NCI-H146 (cell line): ENCODE measurements at places on chromosomes 4 and X.

DNA sequence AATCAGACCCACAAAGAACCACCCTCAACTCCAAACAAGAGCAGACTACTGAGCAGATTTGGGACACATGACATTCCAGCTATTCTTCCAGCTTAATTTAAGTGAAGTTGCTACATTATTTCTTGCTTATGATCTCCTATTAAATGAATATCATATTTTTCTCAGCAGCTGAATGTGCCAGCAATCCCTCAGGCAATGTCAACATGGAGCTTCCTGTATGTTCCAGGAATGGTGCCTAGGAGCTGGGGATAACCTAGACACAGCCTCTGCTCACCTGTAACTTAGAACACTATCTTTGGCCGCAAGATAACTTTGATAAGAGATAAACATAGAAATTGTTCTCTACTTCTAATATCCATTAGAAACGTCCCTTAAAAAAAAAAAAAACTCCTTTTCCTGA is 274.4 kb upstream of the RASGEF1B start:
- DNase-seq: peak; percentile 58

DNA sequence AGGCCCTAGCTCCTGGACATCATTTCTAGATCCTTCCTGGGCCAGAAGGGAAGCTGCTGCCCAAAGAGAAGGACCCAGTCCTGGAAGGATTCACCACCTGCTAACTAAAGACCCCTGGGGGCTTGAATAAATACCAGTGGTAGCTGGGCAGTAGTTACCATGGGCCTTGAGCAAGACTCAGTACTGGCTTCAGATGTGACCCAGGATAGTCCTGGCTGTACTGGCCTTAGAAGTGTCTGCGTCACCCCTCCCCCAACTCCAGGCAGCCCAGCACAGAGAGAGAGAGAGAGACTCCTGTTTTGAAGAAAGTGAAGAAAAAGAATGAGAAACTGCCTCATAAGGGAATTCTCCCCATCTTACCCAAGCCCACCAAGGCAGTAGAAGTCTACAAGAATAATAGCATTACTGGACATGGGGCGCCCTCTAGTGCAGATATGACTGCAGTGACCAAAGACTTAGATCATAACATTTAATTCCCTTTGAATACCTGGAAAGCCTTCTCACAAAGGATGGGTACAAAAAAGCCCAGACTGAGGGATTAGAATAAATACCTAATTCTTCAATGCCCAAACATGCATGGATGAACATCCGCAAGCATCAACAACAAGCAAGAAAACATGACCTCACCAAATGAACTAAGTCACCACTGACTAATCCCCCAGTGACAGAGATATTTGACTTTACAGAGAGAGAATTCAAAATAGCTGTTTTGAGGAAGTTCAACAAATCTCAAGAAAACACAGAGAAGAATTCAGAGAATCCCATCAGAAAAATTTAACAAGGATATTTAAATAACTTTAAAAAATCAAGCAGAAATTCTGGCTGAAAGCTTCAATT is 171.8 kb downstream of the HNRNPD start:
- DNase-seq: peak; percentile 62

DNA sequence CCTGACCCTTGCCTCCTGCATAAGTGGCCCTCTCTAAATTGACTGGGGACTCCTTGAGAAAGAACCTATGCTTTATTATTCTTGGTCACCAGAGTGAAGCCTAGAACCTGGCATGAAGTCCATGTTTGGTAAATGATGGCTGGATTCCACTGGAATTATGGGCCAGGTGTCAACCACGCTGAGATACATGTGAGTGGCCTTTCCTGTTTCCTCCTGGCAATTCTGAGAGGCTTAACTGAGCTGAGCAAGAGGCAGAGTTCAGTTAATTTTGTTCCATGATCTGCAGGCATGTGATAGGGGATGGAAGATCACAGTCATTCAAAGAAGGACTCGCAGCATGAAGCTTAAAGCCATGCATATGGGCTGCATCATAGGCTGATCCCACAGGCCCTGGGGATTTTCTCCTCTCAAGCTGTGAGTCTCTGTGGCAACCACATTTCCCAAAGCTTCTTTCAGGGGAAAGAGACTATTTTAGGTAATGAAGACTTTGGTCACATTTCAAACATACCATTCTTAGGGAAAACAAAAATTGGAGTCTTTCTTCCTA is 69.4 kb upstream of the CLNK start:
- DNase-seq: no peak

GRCh38 chrX:117532339-117532738 is 584.3 kb downstream of the KLHL13 start:
- DNase-seq: no peak

GRCh38 chr4:8410641-8411271 is 29.8 kb downstream of the ACOX3 start:
- DNase-seq: peak; percentile 52

GRCh38 chrX:132209527-132209926 is 9.7 kb downstream of the RAP2C start:
- DNase-seq: no peak

- DNase-seq: peak; percentile 45
Observed at GRCh38 chr4:52234561-52235440, 183.7 kb downstream of the SPATA18 start.

DNA sequence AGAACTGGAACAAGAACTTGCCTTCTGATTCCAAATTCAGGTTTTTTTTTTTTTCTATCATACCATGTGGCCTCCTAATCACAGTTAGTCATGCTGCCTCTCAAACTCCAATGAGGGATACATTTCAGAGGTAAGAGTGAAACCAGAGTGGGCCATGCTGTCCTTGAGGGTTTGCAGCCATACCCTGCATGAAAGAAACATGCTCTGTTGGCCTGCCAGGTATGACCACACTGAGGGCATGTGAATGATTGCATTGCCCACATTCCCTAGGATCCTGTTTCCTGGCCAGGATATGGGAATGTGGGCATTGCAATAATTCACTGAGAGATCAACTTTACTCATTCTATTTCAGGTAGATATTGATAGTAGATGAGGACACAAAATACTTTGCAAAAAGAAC is 56.4 kb upstream of the DDIT4L start:
- no peak for DNase-seq

DNA sequence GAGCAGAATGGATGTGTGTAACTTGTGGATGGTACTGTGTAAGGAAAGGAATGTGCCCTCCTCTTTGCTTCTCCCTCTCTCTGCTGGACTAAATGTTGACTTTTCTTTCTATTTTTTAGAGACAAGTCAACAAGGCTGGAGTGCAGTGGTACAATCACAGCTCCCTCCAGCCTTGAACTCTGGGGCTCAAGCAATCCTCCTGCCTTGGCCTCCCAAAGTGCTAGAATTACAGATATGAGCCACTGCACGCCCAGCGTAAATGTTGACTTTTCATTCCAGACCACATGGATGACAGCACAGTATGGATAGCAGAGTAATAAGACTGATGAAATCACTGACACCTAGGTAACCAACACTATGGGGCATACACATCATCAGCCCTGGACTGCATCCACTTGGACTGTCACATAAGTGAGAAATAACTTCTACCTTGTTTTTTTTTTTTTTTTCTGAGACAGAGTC is 5.1 kb upstream of the RPS3A start:
- no peak for DNase-seq
